ENCODE measurements at places on chromosomes 12 and 14.
A peak's percentile ranks its signal among the peaks of the same experiment; 100 is the strongest.

DNA sequence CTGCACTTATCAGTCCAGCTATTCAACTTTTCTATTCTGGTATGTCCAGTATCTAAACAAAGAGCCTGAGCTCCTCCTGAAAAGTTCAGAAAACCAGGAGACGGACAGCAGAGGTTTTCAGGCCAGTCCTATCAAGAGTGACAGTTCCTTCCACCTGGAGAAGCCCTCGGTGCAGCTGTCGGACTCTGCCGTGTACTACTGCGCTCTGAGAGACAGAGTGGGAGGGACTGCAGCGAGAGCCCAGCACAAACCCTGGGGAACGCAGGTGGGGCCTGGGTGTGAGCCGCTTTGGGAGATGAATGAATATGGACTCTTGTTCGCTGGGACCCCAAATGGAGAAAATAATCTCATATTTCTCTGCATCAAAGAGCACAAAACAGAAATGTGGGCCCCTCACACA, 329.8 kb upstream of the OR4E1 start:
- DNase-seq = no peak

DNA sequence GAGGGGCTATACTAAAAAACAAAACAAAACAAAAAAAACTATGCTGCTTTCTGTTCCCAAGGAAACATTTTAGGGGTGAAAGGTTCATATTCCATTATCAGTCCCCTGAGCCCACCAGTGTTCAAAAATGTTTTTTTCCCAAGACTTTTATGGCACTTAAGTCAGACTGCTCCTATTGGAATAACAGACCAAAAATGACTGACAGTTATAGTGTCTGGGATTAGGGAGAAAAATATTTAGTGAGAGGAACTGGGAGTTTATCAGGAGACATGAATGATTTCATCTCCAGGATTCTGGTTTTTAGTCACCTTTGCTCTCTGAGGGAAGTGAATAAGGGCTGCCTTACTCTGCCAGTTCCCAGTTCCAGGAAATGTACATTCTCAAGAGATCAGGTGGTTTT, 68.0 kb downstream of the PDE3A start:
- DNase-seq = no peak

DNA sequence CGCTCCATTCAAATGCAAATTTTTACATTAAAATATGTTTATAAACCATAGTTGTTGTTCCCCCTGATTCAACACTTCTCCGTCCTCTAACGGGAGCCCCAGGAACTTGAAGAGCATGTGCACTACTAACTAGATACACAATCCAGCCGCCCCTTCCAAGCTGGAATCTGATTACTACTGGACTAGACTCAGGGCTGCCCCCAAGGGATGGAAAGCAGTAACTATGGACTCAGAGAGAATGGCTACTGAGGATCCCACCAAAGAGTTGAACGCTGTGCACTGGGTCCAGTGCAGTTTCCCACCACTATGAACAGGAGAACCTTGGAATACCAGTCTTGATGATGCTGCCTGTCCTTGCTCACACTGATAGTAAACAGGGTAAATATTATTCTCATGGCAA, 48.6 kb upstream of the PCNX1 start:
- DNase-seq = no peak

DNA sequence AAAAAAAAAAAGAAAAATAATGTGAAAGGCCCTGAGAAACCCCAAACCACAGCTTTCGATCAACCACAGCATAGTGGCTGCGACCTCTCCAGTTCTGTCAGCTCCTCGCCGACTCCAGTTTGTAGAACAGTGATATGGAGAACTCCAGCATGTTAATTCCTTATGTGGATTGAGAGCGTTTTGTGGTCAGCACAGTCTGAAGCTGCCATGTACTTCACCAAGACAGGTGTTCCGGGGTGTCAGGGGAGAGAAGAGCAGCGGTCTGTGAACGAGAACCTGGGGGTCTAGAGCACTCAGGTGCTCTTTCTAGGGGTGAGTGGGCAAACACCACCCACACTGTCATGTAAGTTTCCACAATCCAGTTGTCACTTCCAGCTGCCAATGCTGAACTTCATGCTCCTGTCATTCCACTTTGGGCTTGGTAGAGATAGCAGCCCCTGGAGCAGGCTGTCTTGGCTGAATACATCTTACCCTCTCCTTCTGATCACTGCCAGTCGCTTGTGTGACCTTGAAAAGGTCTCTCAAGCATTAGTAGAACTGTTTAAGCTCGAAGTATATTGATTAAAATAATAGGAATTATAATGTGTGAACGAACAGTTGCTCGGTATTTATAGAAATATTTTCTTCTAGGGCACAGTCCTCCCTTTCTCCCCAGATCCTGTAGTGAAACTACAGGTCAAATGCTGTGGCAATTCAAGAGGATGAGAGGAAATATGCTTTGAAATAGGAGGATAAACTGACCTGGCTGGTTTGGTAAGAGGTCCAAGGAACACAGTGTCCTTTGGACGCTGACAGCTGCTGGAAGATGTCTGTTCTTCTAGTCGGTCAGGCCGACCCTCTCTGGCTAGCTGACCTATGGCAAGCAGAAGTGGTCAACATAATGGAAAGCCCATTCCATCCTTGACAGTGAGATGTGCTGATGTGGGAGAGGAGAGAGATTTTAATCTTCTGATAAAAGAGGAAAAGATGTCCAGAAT, 15.7 kb upstream of the MAX start:
- no peak for DNase-seq

DNA sequence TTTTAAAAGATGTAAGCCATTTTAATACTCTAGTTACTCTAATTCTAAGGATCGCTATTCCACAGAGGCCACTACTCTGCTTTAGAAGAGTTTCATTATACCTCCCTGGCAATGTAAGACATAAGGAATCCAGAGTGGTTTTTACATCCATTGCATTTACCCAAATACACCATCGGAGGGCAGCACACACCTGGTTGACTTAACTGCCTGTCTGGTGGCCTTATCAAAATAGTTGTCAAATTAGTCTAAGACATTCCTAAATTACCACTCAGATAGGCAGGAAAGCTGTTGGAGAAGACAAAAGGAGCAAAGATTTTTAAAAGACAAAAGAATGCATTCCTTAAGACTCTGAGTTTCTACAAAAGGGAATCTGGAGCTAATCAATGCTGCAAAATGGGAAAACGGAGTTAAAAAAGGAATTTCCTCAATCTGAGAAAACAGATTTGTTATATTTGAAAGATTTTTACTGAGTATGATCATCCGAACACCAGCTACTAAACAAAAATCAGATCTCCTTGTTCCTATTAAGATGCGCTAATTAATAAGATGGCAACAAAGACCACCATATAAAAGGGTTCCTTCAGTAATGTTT, 33.8 kb upstream of the FGD4 start:
- DNase-seq = no peak

DNA sequence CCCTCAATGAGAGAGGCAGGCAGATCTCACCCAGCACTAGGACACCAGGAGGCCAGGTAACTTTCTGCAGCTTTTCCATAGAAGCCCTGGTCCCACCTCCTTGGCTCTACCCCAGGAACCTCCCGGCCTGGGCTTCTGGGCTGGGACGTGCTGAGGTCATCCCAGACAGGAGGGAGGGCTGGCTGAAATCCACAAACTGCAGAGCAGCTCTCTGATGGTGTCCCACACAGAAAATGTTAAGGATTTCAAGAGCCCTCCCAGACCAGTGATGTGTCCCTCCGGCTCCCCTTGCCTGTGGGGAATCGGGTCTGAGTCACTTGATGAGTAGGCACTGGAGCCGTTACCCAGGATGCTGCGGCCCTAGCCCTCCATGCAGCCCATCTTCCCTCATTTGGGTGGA, 124.1 kb downstream of the ESRRB start:
- DNase-seq = no peak

- DNase-seq = no peak
These were observed 155.0 kb downstream of the EPS8 start for GRCh38 chr12:15634010-15634683.

- no peak for DNase-seq
These were observed 1.7 kb upstream of the MAP3K9 start for GRCh38 chr14:70811050-70811449.

- DNase-seq = no peak
These were observed 49.2 kb upstream of the GTF2A1 start for GRCh38 chr14:81269979-81270375.

DNA sequence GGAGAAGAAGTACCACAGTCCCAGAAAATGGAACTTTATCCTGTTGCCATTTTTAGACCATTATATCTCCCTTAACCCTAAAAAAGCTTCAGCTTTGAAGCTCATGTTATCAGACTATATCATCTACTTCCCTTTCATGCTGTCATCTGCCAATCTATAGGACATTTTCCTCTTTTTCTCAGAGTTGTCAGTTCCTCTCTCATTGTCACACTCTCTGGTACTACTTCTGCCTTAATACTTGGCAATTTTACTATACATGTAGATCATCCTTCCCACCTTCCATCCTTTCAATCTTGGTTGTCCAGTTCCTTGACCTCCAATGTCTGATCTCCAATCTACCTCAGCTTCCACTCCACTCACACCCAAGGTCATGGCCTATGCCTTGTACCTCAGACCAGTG, 57.4 kb downstream of the SLC15A5 start:
- DNase-seq = no peak

GRCh38 chr14:95254288-95254687, 65.4 kb downstream of the CLMN start:
- no peak for DNase-seq

- DNase-seq = no peak
These were observed 9.3 kb downstream of the CCDC196 start for GRCh38 chr14:66495218-66496098.

GRCh38 chr14:64536488-64537245, 3.9 kb upstream of the HSPA2 start:
- no peak for DNase-seq

DNA sequence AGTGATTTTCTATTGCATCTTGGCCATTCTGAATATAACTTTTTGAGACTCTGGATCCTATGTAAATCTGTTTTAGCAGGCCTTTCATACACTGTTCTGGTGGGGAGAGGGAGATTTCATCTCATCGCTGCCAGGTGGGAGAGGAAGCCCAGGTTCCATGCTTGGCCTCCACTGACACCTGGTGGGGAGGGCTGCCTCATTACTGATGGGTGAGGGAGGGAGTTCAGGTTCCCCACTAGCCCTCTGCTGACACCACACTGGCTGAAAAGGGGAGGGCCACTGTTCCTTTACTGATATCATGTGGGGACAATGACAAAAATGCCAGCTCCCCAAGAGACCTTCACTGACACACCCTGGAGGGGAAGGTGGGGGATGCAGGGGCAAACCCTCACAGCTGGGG, 2.4 kb upstream of the GALNT8 start:
- DNase-seq = no peak

GRCh38 chr12:67068204-67068731, 200.9 kb upstream of the CAND1 start:
- DNase-seq = no peak

DNA sequence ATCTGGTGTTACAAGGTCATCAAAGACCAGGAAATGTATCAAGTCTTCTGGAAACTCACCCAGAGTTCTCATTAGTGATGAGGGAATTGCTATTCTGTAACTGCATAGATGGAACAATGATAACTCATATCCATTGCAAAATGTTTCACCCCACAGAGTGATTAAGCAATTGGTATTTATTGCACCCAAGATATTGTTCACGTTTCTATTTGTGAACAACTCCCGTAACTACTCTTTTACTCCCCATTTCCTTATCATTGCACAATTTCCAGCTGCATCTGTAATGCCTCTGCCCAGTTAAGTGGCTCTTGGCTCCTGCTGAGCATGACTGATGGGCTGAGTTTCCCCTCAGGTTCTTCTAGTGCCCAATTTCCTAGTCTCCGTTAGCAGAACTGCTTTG, 108.7 kb upstream of the PRICKLE1 start:
- DNase-seq = no peak

DNA sequence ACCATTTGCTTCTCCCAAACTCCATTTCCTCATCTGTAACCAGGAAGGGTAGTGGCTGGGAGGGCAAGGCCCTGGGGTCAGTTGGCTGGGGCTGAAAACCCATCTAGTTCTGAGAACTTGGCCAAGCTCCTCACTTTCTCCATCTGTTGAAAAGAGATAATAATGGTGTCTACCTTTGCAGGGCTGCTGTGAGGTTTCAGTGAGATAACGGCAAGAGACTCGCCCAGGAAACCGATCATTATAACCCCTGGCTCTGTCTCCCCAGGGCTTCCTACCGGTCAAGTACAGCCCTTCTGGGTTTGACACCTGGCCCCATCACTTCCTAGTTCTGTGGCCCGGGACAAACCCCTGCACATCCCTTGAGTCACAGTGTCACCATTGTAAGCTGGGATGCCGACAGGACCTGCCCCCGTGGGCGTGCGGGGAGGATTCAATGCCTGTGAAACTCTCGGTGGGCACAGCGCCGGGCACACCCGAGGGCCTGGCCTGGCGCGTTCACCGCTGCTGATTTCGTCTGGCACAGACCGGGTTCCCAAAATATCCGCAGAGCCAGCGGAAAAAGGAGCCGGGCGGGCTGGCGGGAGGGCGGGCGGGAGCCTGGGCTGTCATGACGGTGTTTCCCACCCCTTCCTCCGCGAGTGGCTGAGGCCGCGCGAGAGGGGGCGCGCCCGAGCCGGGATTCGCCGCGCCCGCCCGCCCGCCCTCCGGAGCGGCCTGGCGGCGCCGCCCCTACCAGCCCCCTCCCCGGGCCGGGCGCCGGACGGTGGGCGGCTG, 4.4 kb downstream of the KMT5A start:
- peak; percentile 79 for DNase-seq

GRCh38 chr12:127191129-127191528, 1075.8 kb upstream of the TMEM132C start:
- DNase-seq = no peak

Data from activated B cell treated with CpG ODN at 0.5 μM for 24 hours (primary cell).